GM04503 (cell line): ENCODE measurements at places on chromosomes 2 and 18.

DNA sequence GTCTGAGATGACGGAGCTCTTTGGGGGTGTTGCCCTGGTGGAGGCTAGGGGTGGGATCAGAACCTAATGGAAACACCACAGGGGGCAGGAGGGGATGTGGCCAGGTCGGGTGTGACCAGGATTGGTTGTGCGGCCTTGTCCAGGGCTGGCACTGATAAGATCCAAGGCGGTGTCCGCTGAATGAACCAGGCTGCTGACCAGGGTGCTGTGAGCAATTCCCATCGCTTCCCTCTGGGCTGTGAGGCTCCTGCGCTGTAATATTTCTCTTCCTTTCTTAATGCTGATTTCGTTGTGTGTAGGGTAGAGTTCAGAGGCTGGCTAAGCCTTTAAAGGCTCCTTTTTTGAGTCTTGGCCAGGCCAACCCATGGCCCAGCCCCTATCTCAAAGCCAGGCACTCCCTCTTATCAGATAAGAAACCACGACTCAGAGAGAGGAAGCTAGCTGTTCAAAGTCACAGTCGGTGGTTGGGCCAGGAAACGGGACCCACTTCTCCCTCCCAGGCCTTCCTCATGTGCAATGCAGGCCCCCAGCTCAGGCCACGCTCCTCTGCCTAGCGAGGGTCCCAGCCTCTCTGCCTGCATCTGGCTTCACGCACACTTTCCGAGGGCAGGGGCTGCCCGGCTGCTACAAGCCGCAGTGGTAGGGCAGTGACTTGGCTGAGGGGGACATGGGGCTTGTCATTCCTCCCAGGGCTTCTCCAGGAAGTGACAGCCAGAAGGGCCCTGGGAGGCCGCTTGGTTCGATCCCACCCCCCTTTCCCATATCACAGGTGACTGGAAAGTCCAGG, 26.0 kb upstream of the FOSL2 start:
- DNase-seq, result no peak

GRCh38 chr18:49051311-49051967, 100.7 kb upstream of the SMAD7 start:
- no peak for DNase-seq

GRCh38 chr2:230541934-230542380, 126.0 kb downstream of the SP100 start:
- DNase-seq, result no peak

- no peak for DNase-seq
These were observed 22.1 kb downstream of the CERS6 start for GRCh38 chr2:168478206-168478605.

DNA sequence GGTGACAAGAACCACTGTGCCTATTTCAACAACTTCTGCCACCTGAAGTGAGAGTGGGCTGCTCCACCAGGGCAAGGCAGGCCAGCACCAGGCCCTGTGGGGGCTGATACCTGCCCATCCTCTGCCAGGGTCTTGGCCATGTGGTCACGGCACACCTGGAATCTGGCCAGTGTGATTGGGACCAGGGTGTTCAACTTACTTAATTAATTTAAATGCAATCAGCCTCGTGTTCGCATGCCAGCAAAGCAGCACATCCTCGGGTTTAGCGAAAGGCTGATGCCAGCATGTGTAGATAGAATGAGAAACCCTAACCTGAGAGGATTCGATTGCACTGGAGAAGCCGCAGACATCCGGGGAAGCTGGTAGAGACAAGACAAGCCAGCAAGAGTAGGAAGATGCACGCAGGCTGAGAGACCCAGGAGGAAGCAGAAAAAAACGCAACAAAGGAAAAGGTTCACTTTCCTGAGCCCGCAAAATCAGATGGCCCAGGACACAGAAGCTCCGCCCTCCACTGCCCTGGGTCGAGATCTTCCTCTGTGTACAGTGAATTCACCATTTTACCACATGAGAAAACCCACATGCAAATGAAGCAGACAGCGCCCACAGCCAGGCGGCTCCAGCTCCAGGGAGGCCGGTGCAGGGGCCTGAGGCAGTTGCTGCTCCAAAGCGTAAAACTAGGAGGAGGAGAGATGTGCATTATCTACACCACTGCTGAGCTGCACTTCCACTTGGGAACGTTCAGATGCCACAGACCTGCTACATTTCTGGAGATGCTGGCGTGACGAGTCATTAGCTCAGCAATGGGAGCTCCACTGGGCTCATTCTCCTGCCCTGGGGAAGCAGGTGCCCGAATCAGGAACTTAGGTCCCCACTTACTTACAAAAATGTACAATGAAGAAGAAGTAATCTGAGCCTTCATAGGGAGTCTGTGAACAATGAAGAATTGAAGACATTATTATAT, 92.1 kb downstream of the TMEM18 start:
- no peak for DNase-seq

- no peak for DNase-seq
These were observed 125.4 kb downstream of the CELF4 start for GRCh38 chr18:37440206-37440605.

DNA sequence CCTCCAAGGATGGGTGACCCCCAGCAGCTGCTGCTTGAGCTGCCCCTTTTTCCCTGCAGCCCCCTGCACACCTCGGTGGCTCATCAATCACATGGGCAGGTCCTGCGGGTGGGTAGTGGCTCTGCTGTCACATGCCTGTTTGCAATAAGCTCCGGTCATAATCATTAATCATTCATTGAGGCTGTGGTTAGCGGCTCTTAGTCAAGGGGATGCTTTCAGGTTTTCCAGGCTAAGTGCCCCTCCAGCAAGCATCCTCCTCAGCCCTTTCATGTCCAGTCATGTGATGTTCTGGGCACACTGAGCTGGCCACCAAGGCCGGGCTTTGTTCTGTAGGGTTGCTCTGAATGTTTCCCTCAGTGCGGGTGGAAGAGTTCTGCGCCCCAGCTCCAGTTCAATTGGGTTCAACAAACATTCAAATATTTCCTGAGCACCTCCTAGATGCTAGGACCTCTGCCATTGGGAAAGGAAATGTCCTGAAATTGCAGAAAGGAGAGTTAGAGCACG, 96.4 kb upstream of the LDAH start:
- DNase-seq, result no peak

DNA sequence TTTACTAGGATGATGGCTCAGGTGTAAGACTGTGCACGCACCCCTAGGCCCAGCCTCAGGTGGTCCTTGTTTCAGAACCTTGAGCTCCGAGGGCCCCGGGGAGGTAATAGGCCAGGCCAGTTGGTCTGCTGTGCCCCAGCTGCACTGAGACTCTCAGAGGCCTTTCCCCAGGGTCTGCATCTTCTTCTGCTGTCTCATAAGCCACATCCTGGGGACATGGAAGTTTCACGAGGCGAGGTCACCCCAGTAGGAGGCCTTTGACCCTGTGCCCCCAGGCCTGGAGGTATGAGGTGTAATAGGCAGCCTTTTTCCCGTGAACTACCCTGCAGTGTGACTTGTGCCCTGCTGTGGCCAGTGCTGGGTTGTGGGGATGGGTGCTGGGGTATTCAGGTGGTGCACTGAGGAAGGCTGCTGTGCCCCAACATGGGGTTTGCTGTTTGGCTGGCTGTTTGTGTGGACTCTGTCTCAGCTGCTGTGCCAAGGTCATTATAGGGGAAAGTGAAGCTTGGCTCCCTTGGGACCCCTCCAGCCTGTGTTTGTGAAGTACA, 6.9 kb downstream of the OXER1 start:
- no peak for DNase-seq
